ENCODE measurements at places on chromosomes 1 and 21.

DNA sequence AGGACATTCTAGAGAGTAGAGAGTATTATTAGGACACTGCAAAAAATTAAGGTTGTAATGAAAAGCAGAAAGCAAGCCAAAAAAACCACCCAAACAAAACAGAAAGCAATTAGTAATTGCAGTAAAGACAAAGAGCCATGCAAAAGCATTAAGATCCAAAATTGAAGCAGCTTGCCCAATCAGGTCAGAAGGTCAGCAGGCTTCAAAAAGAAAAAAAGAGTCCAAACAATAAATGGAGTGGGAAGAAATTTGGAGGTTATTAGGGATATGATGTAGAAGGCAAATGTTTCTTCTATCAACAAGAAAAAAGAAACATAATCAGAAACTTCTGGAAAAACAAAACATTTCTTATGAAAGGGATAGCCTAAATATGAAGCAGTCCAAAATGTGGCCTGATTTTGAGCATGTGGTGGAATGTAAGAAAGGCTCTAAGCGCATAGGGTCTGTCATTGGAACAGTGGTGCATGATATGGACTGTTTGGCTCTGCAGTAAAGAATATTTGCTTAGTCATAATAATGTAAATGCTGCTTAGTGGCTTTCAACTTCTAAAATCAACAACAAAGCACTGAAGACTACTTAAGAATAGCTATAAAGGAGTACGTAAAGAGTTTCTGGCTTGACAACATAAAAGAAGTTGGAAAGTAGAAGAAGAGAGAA is 4.8 kb downstream of the STUM start:
- no peak for DNase-seq

DNA sequence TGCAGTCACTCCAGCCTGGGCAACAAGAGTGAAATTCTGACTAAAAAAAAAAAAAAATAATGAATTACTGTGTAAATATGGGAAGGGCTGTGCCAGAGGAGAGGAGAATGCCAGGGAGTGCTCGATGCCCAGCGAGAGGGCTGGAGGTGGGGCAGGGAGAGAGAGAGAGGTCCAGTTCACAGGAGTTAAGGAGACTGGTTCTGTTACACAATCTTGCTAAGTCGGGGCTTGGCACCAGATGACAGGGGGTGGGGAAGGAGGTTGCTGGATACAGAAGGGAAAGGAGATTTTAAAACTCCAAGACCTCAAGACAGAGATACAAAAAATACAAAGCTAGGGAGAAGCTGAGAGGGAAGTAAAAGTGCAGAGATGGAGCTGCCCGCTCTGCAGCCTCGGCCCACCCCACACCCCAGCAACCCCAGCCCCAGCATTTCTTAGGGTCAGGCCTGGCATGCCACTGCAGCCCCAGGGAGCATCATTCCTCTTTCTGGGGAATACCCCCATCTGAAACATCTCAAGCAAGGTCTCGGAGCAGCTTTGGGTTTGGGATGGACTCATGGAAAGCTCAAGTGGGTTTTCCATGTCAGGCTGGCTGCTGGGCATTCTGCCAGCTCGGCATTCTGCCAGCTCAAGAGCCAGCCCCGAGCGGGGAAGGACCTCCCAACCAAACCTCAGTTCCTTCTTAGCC is 991 bp downstream of the SELENBP1 start:
- no peak for DNase-seq

DNA sequence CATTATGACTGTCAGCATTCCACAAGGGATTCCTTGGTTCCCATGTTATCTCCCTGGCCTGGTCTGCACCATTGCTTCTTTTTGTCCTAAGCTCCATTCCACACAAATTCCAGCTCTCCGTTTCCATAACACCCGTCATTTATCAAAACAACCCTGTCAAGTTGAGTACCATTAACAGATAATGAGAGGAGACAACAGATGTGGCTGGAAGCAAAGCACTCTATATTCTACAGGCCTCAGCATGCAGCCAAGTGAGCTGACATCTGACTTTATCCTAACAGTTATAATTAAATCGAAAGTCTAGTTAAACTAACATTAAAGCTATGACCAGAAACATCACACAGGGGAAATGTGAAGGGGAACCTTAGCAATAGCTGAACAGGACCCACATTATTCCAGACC is 110.4 kb downstream of the RERE start:
- DNase-seq, result no peak

GRCh38 chr1:204036882-204037655 is 35.8 kb upstream of the SOX13 start:
- DNase-seq, result no peak

DNA sequence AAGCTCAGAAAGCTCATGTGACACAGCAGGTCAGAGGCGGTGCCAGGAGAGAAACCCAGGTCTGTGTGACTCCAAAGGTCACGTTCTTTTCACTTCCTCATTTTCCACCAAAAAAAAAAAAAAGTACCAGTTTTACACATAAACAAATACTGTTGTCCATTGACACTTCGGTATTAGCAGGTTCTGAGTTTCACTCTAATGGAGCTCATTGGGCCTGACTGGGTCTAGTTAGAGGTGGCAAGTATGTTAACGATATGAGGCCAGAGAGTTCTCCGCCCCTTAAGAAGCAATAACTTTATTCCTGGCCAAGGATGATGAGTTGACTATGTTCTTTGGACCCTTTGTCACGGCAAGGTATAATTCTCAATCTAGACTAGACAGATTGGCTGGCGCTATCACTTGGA is 30.0 kb upstream of the SDE2 start:
- DNase-seq, result no peak

DNA sequence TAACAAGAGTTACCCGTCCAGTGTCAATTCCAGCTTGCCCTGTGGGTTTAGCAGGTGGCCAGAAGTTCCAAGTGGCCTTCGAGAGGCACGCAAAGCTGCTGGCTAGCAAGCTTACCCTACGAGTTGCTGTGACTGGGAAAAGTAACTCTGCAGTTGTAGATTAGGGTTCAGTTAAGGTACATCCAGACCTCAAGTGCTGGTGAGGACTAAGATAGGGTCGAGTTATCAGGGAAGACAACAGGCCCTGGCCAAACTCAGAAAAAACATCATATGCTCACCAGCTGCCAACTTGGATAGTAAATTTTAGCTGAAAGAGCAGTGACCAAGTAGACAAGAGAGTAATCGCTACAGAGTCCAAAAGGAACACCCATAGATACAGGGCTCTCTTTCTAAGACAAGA is 27.7 kb upstream of the LRRC7 start:
- no peak for DNase-seq

DNA sequence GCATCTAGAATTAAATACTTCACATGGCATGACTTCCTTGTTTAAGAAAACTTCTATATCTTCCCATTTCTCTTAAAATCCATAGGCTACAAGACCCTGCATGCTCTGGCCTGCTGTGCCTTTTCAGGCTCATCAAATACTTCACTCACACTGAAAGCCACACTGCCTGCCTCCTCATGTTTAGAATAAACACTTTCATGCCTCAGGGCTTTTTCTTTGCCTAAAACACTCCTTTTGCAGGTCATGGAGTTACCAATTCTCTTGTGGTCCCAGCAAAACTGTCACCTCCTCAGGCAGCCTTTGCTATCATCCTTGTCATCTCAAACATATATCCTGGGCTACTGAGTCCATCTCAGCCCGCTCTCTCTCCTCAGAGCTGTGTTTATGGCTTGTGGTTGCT is 5.5 kb downstream of the SGIP1 start:
- DNase-seq, result no peak

- DNase-seq, result no peak
Observed at GRCh38 chr1:147717706-147718097, 42.7 kb downstream of the GJA5 start.

DNA sequence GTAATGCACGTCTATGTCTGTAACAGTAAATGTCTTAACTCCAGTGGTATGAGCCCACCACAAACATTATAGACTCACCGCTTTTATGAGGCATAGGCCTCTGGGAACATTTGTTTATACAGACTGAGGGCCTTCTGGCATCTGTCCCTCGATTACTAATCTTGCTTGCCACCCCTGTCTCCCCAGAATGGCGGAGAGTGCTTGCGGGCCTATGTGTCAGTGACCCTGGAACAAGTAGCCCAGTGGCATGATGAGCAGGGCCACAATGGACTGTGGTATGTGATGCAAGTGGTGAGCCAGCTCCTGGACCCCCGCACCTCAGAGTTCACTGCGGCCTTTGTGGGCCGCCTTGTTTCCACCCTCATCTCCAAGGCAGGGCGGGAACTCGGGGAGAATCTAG is 18.3 kb upstream of the SHISA4 start:
- no peak for DNase-seq

GRCh38 chr1:6834366-6834765 is 49.1 kb downstream of the CAMTA1 start:
- no peak for DNase-seq

DNA sequence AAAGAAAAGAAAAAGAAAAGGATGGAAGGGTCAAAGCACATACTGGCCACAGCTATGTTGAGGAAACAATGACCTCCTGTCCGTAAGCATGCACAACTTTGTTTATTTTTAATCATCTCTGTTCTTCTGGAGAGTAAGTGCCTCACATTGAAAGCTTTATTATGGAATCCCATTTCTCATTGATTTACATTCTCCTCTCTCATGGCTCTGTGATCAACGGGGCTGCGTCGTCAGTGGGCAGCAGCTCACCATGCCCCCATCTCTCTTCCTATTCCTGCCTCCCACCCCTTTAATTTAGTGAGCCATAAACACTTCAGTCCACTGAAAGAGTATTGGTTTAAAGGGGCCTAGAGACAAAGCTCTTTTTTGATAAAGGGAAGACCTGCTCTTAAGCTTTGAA is 98.9 kb downstream of the KAZN start:
- no peak for DNase-seq

GRCh38 chr1:153379591-153379990 is 4.2 kb upstream of the S100A12 start:
- DNase-seq, result no peak

- no peak for DNase-seq
Observed at GRCh38 chr1:8113262-8114220, 87.4 kb upstream of the ERRFI1 start.

GRCh38 chr1:183246436-183246835 is 60.4 kb downstream of the LAMC2 start:
- no peak for DNase-seq

GRCh38 chr1:10973552-10973951 is 38.9 kb upstream of the TARDBP start:
- DNase-seq, result no peak

- no peak for DNase-seq
Observed at GRCh38 chr1:33762109-33762830, 101.6 kb upstream of the HMGB4 start.

GRCh38 chr1:43444836-43445235 is 8.9 kb downstream of the HYI start:
- DNase-seq, result no peak

DNA sequence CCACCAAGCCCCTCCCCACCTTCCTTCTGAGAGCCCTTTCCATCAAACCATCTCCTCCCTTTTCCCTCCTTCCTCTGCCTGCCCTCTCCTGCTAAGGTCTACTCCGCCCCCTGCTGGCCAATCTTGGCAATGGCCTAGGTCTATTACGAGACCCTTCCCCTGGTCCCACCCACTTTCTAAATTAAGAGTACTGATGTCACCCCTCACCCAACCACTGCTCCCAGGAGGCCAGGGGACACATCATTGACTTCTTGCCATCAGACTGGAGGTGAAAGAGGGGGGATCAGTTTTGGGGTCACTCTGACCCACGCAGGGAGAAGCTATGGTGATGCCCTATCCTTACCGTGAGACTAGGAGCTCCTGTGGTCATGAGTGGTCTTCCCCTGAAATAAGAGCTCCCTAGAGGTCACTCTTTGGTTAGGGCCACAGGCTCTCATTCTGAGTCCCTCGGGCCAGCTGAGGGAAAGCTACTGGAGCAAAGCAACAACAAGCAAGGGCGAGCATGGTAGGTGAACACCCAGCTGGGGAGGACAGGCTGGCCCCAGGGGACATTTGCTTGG is 34.6 kb upstream of the S100A7 start:
- DNase-seq, result peak; percentile 49

DNA sequence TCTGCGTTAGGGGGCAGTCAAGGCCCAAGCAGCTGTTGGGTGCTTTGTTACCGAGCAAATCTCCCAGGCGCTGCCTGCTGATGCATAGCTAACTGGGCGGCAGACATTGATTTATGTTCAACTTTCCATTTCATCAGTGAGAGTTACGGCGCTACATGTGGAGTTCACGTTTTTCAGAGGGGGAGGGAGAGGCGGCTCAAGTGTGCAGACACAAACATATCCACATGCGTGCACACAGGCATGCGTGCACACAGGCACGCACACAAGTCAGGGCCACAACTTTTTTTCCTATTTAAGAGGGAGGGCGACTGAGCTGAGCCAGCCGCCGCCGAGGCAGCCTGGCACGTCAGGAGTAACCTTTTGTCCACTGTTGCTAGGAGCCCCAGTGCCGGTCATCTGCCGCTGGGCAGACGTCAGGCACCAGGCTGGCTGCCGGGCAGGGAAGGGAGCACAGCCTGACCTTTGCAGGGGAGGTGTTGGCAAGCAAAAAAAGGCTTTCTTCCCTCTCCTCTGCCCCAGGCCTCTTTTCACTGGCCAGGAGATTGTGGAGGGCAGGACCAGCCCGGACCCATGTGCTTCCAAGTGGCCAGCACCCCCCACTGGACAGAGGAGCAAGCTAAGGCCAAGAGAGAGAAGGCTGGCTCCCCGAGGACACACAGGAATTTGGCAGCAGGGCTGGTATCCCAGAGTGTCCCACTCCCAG is 73.3 kb downstream of the MRPL37 start:
- no peak for DNase-seq

GRCh38 chr1:95308276-95309030 is 74.4 kb downstream of the RWDD3 start:
- no peak for DNase-seq

DNA sequence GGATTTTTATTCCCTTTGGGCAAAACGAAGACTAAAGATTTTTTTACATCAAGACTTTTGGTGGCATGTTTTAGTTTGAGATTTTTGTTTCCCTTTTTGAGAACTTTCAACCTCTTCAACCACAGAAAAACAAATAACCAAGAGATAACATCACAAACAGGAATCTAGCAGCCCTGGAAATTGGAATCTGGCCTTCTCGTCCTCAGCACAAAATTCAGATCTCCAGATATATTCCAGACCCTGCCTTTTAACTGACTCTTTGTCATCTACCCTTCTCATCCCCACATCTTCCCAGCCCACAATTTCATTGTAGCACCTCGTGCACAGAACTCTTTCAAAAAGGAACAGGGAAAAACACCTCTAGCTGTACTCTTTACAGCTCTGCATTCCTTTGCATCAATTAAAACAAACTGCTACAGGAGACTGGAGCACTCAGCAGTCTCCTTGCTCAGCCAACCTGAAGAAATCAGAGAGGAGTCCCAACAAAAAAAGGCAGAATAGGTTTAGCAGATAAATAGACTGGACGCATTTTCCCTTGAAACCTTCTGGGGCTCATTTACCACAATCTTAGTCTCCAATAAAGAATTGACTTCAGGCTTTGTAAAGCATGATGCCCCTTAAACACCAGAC is 251.0 kb downstream of the TTLL7 start:
- no peak for DNase-seq

Data from central memory CD4-positive, alpha-beta T cell (primary cell).